Posterior cingulate gyrus (tissue), 11 donors: ENCODE measurements at places on chromosomes 16 and 17.
A peak's percentile ranks its signal among the peaks of the same experiment; 100 is the strongest.

GRCh38 chr17:67615011-67615561 lies 102.7 kb upstream of the NOL11 start:
- no peak for DNase-seq

- DNase-seq: no peak
Measured at GRCh38 chr17:14499976-14500375, 199.1 kb downstream of the HS3ST3B1 start.

DNA sequence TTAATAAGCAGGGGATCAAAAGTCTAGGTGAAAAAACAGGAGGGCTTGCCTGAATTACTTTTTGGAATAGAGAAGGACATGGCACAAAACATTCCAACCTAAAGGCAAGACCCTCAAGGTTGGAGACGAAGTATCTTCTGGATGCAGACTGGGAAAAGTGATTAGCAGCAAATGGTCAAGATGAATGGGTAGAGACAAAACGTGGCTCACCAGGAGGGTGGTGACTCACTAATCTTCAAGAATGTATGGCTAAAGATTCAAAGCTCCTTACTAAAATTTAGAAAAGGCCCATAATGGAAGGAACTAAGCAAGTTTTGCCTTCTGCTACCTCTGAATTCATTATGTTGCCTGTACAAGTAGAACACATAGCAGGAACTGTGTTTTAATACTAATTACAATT lies 469.5 kb upstream of the RBFOX1 start:
- DNase-seq: no peak

DNA sequence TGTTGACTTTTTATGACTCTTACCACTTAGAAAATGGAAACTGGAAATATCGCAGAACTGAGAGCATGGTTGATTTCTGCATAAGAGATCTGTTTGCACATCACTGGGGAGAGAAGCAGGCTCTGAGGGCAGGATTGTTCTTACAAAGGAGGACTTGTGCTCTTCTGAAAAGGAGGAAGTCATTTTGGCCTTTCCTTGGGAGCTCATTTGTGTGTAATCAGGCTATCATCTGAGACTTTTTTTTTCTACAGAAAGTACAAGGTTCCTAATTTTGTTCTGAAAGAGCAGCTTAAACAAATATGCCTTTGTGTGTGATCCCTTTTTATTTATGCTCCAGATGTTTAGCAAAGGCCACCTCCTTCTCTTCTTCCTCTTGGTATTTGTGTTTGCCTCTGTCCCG lies 145.7 kb upstream of the CACNG5 start:
- no peak for DNase-seq

DNA sequence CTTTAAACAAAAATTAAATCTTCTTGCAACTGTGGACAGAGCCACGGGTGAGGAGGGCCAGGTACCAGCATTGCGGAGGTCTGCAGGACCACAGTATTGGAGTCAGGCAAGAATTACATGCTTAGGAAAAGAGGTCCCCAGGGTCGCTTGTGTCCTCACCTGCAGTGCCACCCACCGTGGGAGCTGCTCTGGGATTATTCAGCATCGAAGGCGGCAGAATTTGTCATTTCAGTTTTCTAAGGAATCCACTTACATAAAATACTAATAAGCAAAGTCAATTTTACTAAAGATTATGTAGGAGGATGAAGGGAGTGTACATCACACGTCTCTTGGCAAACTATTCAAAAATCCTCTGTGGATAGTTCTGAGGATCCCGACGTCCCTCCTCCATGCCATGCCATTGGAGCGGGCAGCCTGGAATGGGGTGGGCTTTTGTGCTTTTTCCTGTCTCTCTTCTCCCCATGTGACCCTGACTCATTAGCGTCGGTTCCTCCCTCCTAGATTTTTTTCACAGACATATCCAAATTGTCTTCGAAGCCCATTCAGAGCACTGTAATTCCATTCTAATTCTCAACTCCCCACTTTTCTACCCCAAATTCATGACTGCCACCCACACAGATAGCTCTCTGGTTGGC lies 3.0 kb upstream of the PIK3R6 start:
- no peak for DNase-seq

- no peak for DNase-seq
Measured at GRCh38 chr17:66595893-66596292, 239.0 kb upstream of the CACNG5 start.

DNA sequence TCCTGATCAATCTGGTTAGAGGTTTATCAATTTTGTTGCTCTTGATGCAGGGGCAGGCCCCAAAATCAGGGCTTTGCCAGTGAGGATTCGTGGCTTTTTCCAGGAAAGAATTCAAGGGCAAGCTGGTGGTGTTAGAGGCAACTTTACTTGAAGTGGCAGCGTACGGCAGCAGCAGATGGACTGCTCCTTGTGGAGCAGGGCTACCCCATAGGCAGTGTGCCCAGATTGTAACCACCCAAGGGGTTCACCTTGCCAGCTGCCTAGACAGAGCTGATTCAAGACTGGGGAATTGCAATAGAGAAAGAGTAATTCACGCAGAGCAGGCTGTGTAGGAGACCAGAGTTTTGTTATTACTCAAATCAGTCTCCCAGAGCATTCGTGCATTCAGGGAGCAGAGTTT lies 16.7 kb downstream of the DRC7 start:
- DNase-seq: no peak

DNA sequence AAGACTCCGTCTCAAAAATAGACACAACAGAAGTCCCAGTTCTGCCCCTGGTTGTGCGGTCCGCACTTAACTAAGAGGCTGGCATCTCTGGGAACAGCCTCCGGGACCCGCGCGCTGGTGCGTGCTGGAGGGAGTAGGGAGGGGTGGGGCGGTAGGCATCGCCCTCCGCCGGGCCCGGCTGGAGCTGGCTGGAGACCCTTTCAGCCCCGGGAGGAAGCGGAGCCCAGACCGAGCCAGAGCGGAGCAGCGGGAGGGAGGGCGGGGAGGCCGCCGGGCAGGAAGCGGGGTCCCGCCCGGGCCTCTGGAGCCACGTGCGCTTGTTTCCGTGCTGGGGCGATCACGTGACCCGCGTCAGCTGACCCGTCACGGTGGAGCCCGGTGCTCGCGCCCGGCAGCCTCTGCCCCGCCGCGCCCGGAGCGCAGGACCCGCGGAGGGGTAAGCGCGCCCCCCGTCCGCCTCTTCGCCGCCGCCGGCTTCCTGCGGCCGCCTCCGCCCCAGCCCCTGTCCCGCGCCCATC lies at the start of gene WDR81:
Gene WDR81, plus strand, starts transcription at position 354 of the 518 bp plus-strand sequence. CDS start 256 bp downstream, outside the sequence.
- DNase-seq: peak; percentile 98

- no peak for DNase-seq
Measured at GRCh38 chr17:58414596-58414997, 2.7 kb downstream of the RNF43 start.

- DNase-seq: no peak
Measured at GRCh38 chr16:68399456-68399855, 48.9 kb downstream of the SMPD3 start.

GRCh38 chr16:65453646-65454045 lies 331.8 kb upstream of the CDH11 start:
- no peak for DNase-seq

DNA sequence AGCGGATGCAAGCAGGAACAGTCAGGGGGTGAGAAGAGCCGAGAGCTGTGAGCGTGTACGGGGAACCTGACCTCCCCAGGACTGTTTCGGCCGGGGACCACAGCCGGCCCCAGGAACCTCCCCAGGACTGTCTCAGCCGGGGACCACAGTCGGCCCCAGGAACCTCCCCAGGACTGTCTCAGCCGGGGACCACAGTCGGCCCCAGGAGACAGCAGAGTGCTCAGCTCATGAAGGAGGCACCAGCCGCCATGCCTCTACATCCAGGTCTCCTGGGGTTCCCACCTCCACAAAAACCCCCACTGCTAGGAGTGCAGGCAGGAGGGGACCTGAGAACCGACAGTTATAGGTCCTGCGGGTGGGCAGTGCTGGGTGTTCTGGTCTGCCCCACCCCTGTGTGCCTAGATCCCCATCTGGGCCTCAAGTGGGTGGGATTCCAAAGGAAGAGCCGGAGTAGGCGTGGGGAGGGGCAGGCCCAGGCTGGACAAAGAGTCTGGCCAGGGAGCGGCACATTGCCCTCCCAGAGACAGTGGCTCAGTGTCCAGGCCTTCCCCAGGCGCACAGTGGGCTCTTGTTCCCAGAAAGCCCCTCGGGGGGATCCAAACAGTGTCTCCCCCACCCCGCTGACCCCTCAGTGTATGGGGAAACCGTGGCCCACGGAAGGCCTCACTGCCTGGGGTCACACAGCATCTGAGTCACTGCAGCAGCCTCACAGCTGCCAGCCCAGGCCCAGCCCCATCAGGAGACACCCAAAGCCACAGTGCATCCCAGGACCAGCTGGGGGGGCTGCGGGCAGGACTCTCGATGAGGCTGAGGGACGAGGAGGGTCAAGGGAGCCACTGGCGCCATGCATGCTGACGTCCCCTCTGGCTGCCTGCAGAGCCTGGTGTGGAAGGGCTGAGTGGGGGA lies 4.3 kb downstream of the RHBDF1 start:
- no peak for DNase-seq

DNA sequence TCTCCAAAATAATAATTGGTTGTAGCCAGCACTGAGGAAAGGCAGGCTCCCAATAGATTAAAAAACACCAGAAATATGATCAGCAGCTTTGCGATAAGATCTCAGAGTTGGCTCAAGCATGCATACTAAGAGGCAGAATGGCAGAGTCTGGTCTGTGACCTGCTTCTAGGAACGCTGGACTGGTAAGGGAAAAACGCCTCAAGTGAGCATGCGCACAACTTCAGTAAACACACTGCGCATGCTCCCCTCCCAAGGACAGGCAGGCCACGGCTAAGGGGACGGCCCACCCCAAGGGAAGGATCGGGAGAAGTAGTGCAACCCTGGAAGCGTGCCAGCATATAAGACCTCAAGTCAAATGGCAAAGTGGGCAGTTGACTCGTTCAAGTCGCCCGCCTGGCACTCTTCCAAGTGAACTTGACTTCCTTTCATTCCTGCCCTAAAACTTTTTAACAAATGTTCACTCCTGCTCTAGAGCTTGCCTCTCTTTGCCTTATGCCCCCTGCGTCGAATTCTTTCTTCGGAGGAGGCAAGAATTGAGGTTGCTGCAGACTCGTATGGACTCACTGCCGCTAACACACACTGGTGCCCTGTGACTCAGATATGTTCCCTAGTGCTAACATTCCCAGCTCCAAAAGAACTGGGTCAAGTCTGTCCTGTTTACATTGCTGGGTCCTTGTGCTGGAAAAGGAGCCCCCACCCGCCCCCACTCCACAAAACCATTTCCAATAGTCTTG lies 22.4 kb upstream of the PRM1 start:
- DNase-seq: no peak

DNA sequence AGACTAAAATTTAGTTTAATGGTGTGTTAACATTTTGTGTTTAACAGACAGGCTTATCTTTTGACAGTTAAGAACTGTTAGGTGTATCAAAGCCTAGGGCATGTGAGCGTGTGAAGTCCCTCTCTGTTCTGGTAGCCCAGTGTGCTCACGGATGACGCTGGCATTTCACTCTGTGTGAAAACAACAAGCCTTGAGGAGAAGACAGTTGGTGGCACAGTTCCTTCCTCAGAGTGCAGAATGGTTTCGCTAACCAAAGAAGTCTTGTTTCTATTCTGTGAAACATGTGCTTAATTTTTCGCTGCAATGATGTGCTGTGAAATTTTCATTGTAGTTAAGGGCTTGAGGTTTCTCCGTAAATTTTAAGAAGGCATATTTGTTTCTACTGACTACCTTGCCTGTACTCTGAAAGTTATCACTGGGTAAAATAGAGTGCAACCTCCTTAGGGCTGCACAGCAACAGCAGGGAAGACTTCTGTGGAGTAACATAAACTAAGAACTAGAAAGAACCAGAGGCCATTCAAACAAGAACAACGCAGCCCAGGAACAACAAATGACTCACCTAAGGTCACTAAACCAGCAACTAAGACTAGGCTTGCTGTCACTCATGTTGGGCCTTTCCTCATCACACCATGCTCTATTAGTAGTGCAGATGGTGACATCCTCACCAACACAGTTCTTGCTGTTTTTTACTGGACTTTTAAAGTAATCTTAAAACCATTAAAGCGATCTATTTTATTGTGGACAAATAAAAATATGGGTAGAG lies 33.4 kb downstream of the BRD7 start:
- DNase-seq: no peak

DNA sequence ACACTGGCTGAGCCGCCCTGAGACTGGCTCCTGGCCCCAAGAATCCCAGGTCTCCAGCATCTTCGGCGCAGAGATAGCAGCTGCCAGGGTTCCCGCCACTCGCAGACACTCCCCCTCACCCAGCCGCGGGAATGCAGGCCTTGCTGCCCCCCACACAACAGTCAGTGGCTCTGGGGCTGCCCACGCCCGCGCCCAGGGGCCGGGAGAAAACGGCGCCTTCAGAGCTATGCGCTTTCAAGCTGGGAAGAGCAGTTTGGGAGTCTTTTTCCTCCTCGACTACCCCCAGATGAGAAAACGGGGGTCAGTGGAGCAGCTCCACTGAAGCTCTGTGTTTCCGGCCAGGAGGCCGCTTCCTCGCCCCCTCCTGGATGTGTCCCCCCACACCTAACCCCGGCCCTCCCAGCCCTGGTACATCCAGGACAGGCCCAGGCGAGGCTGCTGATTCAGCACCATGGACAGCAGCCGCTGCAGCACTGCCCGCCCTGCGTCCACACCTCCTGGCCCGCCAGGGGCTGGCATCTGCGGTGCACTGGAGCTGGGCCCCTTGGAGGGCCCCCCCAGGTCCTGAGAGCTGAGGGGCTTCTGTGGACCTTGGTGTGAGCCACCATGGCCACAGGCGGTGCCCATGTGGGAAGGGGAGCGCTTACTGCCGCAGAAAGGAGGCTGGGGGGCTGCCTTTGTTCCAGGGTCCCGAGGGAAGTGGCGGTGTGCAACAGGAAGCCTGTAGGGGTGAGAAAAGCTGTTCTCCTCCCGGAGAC lies 35.7 kb downstream of the CACNA1H start:
- no peak for DNase-seq

DNA sequence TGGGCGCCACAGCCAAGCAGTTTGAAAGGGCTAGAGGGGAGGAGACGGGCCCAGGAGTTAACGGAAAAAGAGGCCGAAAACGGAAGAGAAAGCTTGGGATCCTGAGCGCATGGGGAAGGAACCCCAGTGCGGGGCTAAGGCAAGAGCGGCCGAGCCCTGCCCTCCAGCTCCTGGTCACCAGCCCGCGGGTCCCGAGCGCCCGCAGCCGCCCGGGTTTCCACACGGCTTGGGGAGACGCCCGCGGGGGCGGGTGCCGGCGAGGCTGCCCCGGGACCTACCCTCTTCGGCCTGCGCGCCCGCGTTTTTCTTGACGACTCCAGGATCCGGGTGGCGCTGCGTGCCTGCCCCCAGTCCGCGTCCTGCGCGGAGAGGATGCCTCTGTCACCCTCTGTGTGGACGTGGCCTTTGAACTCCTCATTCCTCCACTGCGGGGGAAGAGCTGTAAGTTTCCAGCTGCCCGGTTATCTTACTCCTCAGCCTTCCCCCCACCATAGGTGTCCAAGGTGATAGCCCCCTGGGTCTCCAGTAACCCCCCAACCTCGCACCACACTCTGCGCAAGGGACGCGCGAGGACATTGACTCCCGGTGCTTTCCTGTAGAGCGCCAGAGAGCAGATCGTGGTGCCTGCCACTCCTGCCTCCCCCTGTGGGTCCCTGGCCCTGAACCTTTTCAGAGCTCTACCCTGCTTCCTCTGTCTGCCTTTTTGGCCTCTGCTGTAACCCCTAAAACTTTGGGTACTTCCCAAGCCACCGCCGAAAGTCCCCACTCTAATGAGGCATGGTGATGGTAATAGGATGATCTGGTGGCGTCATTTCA lies 1.7 kb upstream of the CDH11 start:
- DNase-seq: peak; percentile 85
